ENCODE measurements at places on chromosomes 2 and 18. TPM values are rescaled to one million over a fixed set of nuclear protein-coding genes. Genes with fewer than 3 reads are reported as not detected.

DNA sequence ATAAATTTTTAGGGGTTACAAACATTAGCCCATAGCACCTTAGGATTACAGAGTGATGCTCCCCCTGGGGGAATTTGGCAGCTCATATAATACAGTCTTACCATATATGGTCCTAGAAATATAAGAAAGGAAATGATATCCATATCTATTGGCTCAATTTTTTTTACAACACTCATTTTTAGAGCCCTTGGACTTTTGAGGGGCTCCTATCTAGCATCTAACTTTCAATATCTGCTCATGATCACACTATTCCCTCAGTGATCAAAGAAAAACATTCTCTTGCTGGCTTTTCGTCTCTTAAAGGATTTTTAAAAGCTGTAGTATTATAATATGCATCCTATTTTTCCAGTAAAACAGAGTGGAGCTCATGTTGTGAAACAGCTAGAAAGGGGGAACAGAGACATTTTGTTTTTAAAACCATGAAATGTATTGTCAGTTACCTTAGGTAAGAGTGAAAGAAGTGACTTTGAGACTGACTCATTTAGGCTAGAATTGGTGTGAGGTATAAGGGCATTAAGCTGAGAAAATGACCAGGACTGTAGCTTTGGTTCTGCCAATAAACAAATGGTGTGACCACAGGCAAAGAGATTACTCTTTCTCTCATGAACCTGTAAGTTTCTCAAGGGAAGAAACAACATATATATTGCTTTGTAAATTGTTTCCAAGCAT lies 65.8 kb downstream of the ALPK2 start:
- H3K27me3 ChIP-seq, result no peaks in the 10 kb centered on the region
- no peak for DNase-seq
- no peaks in the 10 kb centered on the region for H3K4me1 ChIP-seq
- no peak overlapping the region for H3K4me3 ChIP-seq

DNA sequence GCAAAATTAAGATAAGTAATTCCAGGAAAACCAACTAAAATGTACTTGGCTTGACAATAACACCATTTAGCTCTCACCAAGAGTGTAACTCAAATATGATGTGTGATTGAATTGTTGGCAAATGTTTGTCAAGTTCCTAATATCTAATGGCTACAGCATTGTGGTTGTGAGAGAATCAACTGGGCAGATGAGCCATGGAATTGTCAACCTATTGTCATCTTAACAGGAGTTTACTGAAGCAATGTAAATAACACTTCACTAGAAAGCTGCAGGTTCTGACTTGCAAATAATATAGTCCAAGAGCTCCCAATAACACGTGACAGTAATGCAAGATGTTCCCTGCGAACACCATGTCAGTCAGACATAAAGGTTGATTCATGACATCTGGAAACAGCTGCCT lies 495.2 kb upstream of the MEIS1 start:
- peaks cover 9% of the 10 kb centered on the region for H3K4me1 ChIP-seq
- DNase-seq, result no peak
- H3K27ac ChIP-seq, result no peak overlapping the region
- no peaks in the 10 kb centered on the region for H3K36me3 ChIP-seq
- no peak overlapping the region for H3K4me3 ChIP-seq

GRCh38 chr2:100546469-100546868 lies 16.3 kb upstream of the PDCL3 start:
- no peak overlapping the region for H3K4me3 ChIP-seq
- no peaks in the 10 kb centered on the region for H3K27me3 ChIP-seq
- no peak for DNase-seq
- H3K36me3 ChIP-seq, result no peaks in the 10 kb centered on the region

- no peak for DNase-seq
- no peaks in the 10 kb centered on the region for H3K36me3 ChIP-seq
Measured at GRCh38 chr2:131035112-131035825, 58.0 kb downstream of the FAM168B start.

- no peaks in the 10 kb centered on the region for H3K4me1 ChIP-seq
- peak overlapping the region; percentile 63 for H3K27ac ChIP-seq
- peak overlapping the region; percentile 78 for H3K4me3 ChIP-seq
- H3K27me3 ChIP-seq, result no peaks in the 10 kb centered on the region
Measured at GRCh38 chr2:66433945-66434678, 813 bp upstream of the MEIS1 start.

GRCh38 chr2:95025406-95026319 lies at the start of gene MAL:
Gene MAL (plus strand): TSS chr2:95025708. CDS start chr2:95025793, 85 bp downstream.
- no peaks in the 10 kb centered on the region for H3K27me3 ChIP-seq
- H3K4me1 ChIP-seq, result no peaks in the 10 kb centered on the region
- no peak within 1 kb of the TSS for H3K27ac ChIP-seq
- no peaks in the 10 kb centered on the region for H3K36me3 ChIP-seq
- no peak within 1 kb of the TSS for H3K4me3 ChIP-seq

DNA sequence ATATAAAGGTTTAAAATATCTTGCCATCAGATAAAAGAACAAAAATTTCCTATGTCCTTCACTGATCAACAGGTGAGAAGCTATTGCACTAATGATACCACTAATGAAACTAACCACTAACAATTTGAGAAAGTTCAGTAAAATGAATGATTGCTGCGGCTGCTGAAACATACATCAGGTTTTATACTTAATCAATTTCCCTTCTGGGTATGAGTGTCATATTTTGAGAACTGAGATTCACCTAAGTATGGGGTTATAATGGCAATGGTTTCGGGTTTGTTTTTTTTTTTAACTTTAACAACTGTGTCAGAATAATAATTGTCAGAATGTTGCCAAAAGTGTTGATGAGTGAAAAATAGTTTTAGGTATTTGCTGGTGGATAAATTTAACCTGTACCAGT lies 151.3 kb upstream of the SLC39A10 start:
- H3K4me1 ChIP-seq, result no peaks in the 10 kb centered on the region
- H3K27ac ChIP-seq, result no peak overlapping the region
- H3K4me3 ChIP-seq, result no peak overlapping the region
- DNase-seq, result no peak
- H3K36me3 ChIP-seq, result no peaks in the 10 kb centered on the region

ASXL3 gene
- total RNA-seq, result 5.1 TPM

COL4A4 gene
- total RNA-seq, result 14.1 TPM

- H3K27ac ChIP-seq, result peak overlapping the region; percentile 32
- DNase-seq, result no peak
- no peak overlapping the region for H3K4me3 ChIP-seq
- peaks cover 4% of the 10 kb centered on the region for H3K4me1 ChIP-seq
- no peaks in the 10 kb centered on the region for H3K27me3 ChIP-seq
Measured at GRCh38 chr18:10518595-10519255, 7.1 kb upstream of the NAPG start.

DNA sequence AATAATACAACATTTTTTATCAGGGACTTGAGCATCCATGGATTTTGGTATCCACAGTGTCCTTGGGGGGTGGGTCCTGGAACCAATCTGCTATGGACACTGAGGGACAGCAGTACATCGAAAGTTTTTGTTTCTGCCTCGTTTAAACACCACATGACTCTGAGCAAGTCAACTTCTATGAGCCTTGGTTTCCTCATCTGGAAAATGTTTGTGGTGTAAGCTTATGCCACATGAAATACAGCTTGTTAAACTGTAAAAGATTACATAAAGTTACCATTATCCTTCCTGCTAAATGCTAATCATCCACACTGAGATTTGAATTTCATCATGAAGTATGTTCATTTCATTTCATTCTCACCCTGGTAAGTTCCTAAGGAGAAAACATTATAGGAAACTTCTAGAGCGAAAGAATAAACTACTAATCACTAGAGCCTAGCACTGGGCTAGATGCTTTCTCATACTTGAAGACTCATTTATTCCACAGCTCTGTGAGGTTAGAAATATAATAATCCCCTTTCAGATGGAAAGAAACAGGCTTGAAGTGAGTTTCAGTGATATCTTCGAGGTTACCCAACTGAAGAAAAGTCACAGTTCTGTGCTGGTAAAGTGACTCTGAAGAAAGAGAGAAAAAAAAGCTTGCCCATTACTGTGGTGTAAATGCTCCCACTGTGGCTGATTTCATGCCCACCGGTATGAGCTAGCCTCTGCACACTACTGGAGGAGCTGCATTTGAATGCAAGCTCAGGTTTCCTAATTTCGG lies 29.2 kb downstream of the MCFD2 start:
- H3K27me3 ChIP-seq, result no peaks in the 10 kb centered on the region
- no peak overlapping the region for H3K27ac ChIP-seq

EPB41L3 gene
- 116 TPM for total RNA-seq

DNA sequence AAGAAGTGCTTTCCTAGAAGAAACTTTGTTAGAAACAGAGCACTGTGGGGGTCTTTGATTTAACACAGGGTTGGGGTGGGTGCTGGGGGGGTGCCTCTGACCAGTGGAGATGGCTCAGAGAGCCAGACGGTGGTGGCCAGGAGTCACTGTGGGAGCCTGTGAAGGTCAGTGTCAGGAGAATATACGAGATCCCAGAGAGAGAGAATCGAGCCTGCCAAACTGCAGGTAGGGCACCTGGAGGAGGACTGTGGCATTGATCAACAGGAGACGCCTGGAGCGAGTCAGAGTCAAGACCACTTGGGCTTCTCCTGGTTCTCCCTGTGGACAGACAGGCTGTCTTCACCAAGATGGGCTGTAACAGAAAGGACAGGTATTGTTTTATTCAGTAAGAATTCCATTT lies 136.5 kb upstream of the TWIST2 start:
- DNase-seq, result no peak
- H3K4me3 ChIP-seq, result no peak overlapping the region
- H3K27me3 ChIP-seq, result no peaks in the 10 kb centered on the region
- no peaks in the 10 kb centered on the region for H3K36me3 ChIP-seq
- H3K27ac ChIP-seq, result no peak overlapping the region

AP1S3 gene
- total RNA-seq, result 2.0 TPM

- H3K36me3 ChIP-seq, result no peaks in the 10 kb centered on the region
- no peak overlapping the region for H3K4me3 ChIP-seq
- no peaks in the 10 kb centered on the region for H3K27me3 ChIP-seq
- no peaks in the 10 kb centered on the region for H3K4me1 ChIP-seq
- no peak overlapping the region for H3K27ac ChIP-seq
Measured at GRCh38 chr2:23776021-23776420, 150.9 kb downstream of the ATAD2B start.

Data from aorta (tissue), 5 donors.